ENCODE measurements at places on chromosomes 4 and X. TPM values are rescaled to one million over a fixed set of nuclear protein-coding genes. Genes with fewer than 3 reads are reported as not detected.

DNA sequence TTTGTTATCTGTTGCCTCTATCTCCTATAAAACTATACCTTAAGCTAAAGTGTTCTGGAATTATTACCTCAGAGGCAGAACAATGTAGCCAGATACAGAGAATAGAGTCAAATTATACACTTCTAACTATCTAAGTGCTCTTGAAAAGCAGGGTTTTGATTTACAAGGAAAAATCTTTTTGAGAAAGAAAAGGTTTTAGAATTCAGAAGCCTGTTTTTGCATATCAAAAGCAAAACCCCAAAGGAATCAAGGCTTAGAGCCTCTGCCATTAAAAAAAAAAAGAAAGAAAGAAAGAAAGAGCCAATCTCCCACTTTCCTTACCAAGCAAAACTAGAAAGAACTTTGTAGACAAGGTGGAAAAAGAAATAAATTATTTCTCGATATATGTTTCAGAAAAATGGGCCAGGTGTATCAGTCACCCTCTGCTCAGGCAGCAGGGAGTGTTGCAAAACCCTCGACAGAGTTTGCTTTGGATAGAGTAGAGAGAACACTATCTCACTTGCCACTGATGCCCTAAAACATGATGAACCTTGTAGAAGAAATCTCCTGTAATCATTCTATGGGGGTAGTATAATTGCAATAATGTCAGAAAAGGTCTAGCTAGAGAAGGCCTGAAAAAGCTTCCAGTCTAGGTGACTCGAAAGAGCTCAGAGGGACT is 318.3 kb downstream of the PCDH10 start:
- no peak for DNase-seq

- DNase-seq: no peak
These were observed 101.9 kb upstream of the RBPJ start for GRCh38 chr4:26218677-26219605.

GRCh38 chrX:41382714-41383645 is 49.0 kb downstream of the DDX3X start:
- DNase-seq: no peak

The SERTM2 gene
- not detected for total RNA-seq

The SOX3 gene
- not detected for total RNA-seq

GRCh38 chrX:38732866-38733265 is 68.4 kb upstream of the MID1IP1 start:
- no peak for DNase-seq

- no peak for DNase-seq
These were observed 23.3 kb downstream of the ARHGAP24 start for GRCh38 chr4:85498068-85498733.

The AMER1 gene
- 0.77 TPM for total RNA-seq

The VSIG1 gene
- 0.13 TPM for total RNA-seq

DNA sequence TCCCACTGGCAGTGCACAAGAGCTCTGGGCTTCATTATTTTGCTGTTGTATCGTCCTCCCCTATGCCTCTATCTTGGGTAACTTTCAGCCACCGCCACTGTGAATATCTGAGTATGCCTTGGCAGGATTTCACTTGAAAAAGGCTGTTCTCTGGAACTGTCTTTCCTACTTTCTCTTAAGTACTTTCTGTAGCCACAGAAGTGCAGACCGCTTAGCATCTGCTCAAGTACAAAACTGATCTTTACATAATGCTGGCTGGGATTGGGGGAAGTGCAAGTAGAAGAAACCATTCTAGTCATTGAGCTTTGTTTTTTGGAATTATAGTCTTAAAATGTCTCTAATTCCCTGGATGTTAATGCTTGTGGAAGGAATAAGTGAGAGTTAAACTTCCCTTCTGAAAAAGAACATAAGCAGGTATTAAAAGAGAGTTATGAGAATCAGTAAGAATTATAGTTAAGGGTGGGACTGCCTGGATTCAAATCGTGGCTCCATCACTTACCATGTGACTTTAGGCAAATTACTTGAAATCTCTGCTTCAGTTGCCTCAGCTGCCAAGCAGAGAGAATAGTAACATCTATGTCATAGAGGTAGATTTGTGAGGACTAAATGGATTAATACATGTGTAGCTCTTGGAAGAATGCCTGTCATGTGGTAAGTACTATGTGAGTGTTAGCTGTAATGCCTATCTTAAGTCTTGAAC is 77.5 kb downstream of the MID1IP1 start:
- DNase-seq: no peak

DNA sequence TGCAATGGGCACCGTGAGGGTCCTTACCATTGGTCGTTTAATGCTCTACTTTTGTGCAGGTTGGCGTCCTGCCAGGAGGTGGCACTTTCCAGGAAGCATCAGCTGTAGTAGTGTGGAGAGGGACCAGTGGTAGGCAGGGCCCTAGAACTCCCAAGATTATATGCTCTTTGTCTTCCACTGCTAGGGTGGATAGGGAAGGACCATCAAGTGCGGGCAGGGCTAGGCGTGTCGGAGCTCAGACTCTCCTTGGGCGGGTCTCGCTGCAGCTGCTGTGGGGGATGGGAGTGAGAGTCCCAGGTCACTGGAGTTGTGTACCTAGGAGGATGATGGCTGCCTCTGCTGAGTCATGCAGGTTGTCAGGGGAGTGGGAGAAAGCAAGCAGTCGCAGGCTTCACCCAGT is 134.7 kb downstream of the KLF8 start:
- DNase-seq: no peak

The ADH1B gene
- total RNA-seq: 0.13 TPM

DNA sequence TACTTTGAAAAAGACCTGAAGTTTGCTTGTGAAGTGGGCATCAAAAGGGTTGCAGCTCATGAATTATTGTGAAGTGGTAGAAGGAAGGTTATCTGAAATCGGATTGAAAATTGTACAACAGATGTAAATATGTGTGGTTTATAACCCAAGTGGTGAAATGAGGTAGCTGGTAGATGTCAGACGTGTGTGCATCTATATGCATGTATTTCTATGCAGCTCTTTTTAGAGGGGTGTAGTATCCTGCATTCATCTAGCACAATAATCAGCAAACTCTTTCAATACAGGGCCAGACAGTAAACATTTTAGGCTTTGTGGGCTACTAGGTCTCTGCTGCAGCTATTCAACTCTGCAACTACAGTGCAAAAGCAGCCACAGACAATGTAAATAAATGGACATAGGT is 9.4 kb downstream of the ATRX start:
- DNase-seq: no peak

Measured in dermis microvascular lymphatic vessel endothelial cell (primary cell).